ENCODE measurements at places on chromosomes 13 and 19.

DNA sequence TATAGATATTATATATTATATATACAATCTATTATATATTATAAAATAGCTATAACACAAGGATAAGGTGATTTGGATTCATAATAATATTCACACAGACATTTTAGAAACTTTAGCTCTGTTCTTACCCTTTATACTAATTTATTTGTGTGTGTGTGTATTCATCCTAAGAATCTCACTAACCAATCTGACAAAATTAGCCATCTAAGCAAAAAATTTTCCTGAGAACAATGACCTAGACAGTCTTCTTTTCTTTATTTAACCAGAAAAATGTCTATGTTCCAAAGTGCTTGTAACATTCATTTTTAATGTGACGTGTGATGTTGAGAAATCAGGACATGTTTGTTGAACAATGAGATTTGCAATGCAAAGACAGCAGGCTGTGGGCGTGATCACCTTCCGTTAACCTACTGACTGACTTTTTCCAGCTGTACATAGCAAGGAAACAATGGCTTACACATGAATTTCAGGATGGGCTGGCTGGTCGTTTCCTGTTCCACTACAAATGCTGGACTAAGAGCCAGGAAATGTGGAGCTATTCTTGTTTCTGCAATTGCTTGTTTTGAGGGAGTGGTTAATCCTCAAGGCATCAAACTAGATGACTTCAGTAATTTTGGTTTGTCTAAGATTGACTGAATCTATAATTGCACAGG, 634.6 kb upstream of the ARGLU1 start:
- no peak for DNase-seq

DNA sequence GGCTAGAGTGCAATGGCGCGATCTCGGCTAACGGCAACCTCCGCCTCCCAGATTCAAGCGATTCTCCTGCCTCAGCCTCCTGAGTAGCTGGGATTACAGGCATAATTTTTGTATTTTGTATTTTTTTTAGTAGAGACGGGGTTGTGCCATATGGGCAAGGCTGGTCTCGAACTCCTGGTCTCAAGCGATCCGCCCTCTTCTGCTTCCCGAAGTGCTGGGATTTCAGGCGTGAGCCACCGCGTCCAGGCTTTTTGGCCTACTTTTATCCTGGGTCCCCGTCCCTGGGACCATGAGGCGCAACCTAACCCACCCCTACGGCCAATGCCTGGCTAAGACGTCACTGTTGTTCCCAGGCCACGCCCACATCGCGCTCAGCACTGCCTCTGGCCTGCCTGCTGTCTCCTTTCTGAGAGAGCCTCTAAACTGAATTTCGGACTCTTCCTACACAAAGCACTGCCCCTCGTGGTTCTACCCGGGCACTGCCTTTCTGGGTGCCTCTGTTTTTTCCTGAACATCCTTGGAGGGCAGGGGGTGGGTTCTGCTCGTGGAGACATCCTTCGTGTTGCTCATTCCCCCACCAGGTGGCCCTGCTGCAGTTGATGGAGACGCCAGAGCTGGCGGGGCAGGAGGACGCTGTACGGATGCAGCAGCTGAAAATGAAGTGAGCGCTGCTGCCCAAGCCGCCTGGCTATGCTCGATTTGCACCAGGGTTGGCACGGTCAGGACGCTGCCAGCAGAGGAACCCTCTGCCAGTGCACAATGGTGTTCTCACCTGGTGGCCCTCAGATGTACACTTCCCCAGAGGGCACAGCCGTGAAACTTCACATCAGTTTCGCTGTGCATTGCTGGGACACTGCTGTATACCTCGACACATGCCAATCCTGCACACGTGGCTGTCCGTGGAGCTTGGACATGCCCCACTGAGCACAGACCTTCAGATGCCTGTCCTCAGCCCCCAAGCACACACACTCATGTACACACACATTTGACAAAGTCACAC, 2.0 kb downstream of the REX1BD start:
- no peak for DNase-seq

- no peak for DNase-seq
Measured at GRCh38 chr19:41876847-41877832, at the start of gene CD79A. TSS of gene CD79A (plus strand) at chr19:41877279. CDS start at chr19:41877305, 26 bp downstream.

- no peak for DNase-seq
Measured at GRCh38 chr19:38149661-38150061, 74.4 kb downstream of the DPF1 start.

DNA sequence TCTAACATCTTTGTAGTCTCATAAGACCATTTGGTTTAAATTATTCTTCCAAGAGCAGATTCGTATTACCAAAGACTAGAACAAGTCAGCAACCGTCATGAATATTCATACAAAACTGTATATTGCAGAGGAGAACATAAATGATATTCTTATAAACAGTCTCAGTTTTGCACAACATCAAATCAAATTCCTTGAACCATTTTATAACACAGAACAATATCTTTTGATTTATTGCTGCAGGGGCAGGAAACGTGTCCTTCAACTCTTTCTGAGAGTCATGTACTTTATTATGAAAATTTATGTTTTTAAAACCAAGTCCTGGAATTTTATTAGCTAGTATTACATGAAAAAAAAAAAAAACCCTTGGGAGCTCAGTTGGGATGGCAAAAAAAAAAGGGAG, 26.2 kb downstream of the SIGLECL1 start:
- no peak for DNase-seq

GRCh38 chr19:1379126-1379905, 4.4 kb upstream of the NDUFS7 start:
- DNase-seq = no peak

DNA sequence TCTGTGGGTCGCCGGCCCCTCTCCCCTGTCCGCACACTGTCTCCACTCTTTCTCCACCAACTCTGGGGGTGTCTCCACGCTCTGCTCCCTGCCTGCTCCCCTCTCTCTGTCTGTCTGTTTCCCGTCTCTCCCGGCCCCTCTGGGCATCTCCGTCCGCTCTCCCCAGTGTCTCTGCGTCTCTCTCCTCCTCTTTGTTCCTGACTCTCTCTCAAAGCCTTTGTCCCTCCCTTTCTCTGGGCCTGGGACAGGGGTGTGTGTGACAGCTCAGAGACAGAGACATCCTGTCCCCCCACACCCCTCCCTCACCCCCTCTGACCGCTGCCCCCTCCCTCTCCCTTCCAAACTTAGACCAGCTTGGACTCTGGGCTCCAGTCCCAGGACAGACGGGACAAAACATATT, 668 bp upstream of the SBK3 start:
- DNase-seq = no peak

DNA sequence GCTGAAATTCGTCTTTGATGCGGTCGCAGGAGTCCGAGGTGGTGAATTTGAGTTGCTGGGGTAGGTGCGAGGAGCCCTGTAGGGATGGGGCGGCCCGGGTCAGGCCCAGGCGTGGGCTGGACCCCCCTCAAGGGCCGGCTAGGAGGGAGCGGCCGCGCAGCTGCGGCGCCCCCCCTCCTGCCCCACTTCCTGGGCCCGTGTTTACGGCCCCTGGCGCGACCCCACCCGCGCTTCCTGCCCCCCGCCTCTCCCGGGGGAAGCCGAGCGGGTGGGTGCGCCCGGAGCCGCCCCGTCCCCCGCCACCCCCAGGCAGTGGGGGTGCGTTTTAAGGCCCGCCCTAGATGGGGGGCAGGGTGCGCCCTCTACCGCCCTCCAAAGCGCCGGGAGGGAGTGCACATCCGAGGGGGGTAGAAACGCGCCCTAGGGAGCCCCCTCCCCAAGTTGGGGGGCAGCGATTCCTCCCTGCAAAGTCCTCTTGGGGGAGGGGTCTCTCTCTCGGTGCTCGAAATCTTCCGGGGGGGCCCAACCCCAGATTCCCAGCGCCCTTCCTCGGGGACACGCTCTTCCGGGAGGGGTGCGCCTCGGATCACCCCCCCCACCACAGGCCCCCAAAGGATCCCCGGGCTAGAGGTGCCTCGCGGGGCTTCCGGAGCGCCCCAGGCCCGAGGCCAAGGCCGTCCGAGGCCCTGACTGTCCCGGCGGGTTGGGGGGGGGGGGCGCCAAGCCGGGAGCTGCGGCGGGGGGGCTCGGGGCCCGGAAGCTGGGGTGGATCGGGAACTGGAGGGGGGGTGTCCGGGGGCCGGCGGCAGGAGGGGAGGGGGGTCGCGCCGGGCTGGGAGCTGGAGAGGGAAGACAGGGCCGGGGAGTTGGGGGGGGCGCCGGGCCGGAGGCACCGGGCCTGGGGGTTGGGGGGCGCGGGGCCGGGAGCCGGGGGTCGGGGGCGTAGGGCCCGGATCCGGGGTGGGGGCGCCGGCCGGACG, 823 bp downstream of the TLE5 start:
- no peak for DNase-seq

GRCh38 chr19:6481541-6482342, at the start of gene DENND1C:
TSS of gene DENND1C (minus strand) at chr19:6481787. CDS start at chr19:6481695, 92 bp downstream.
- DNase-seq = peak; percentile 23

- DNase-seq = no peak
Measured at GRCh38 chr13:23679220-23679619, 109.0 kb downstream of the TNFRSF19 start.

- no peak for DNase-seq
Measured at GRCh38 chr19:4295972-4296771, 6.0 kb downstream of the TMIGD2 start.

DNA sequence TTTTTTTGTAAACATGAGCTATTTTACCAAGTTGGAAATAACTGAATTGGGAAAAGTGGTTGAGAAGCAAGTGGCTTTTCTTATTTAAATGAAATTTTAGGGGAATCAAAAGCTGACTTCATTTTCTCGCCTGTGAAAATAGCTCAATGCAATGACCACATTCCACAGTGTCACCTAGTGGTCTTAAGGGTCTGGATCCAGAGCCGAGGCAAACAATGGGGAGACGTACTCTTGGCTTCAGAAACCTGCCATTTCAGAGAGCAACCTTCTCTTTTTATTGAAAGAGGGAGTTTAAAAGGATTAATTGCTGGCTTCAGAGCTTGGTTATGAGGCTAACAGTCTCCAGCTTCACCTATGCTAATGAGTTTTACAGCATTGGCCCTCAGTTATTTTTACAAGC, 39.7 kb upstream of the RXFP2 start:
- DNase-seq = no peak

DNA sequence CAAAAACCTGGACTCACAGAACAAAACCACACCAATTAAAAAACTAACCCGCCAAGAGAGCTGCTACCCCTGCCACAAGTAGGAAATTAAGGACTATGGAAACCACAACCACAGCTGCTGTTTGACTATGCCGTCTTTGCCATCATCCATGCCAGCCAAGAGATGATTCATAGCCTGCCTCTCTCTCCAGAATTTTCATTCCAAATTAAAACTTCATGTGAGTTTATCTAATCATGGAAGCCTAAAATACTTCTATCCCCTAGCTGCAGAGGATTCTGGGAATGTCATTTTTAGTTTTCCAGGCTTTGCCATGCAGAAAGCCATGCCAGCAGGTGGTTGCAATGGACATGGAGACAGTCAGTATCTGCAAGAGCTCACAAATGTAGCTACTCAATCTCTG, 27.6 kb upstream of the GTF2F2 start:
- no peak for DNase-seq

DNA sequence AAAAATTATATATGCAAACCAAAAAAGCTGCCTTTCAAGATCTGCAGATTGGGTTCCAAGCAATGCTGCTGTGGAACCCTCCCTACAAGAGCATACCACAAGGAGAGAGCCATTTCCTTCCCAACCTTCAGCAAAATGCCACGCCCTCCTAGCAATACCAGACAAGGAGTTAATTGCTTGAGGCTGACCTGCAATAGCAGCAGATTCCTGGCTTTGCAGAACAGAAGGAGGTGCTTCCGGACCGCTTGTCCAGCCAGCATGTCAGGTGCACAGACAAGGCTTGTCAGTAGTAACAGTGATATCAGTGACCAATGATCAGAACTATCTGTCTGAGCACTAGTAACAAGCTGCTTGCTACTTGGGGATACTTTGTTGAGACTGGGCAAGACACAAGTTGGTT, 301.6 kb downstream of the FGF14 start:
- DNase-seq = no peak

All from esophagus squamous epithelium (tissue), 5 donors.